NCI-H2081 (cell line): ENCODE measurements at places on chromosomes 6 and 20.

GRCh38 chr6:41824571-41825569 is 37.4 kb downstream of the TOMM6 start:
- no peak for DNase-seq

DNA sequence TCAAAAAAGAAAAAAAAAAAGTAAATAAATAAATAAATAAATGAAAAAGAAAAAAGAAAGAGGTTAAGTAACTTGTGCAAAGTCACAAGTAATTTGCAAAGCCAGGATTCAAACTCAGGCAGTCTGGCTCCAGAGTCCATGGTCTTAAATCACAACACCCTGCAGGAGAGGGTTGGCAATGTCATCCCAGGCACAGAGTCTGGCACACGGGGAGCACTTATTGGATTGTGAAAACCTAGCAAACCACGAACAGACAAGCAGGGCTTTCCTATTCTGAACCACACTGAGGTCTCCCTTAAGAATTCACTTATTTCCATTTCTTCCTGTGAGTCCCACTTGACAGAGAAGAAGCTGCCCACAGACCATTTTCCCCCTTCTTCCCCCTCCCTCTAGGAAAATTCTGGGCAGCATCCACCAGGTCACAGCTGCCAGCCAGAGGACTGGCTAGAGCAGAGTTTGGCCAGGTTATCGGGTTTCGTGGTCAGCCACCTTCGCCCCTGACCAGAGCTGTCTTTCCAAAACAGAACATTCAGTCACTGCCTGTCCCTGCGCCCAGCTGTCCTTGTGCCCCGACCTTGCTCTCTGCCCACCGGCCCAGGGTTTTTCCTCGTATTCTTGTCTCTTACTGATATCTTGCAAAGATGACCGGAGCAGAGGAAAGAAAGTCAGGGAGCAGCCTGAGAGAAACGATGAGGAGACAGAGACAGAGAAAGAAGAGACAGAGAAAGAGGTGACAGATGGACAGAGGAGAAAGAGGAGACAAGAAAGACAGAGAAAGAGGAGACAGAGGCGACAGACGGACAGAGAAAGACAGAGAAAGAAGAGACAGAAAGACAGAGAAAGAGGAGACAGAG is 106.4 kb upstream of the PTPN1 start:
- no peak for DNase-seq

GRCh38 chr6:155171109-155171746 is 92.6 kb upstream of the CLDN20 start:
- DNase-seq, result no peak

- DNase-seq, result no peak
Measured at GRCh38 chr6:7907159-7907558, 3.4 kb downstream of the TXNDC5 start.

DNA sequence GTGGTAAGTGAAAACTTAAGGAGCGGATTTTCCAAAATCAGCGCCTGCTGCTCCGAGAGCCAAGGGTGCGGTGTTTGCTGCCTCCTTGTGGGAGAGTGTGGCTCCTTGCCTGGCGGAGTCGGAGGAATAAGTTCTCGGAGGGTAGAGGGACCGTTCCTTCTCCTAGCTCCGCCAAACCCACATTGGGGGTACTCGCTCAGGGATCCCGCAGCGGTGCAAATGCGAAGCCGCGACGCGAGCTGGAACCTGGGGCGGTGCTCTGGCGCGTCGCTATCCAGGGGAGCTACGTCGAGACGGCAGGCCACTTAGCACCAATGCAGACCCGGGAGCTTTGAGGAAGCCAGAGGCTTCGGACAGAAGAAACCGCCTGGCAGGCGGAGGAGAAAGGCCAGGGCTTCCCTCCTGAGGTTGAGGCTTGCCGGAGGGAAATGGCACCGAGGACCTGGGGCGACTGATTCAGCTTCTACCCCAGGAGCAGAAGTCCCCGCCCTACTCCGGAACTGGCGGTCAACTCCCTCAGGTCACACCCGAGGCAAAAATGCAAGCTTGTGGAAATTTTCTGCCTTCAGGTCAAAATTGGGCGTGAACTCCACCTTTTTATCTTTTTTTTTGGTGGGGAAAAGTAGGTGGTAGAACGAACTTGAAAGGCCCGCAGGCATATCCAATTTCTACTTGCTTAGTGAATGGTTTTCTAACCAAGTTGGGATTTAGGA is 5.7 kb upstream of the DDX43 start:
- DNase-seq, result peak; percentile 69

- no peak for DNase-seq
Measured at GRCh38 chr6:170371080-170371479, 64.5 kb downstream of the FAM120B start.

- no peak for DNase-seq
Measured at GRCh38 chr20:37317316-37317715, 27.9 kb downstream of the MANBAL start.

- no peak for DNase-seq
Measured at GRCh38 chr6:52726193-52726542, 37.1 kb downstream of the GSTA2 start.
